CD8-positive, alpha-beta memory T cell (primary cell): ENCODE measurements at places on chromosomes 12 and 14. TPM values are rescaled to one million over a fixed set of nuclear protein-coding genes. Genes with fewer than 3 reads are reported as not detected.
A peak's percentile ranks its signal among the peaks of the same experiment; 100 is the strongest.

SLC7A8 gene
- total RNA-seq = 1.4 TPM

PRPH gene
- total RNA-seq = not detected

ATL1 gene
- 0.81 TPM for total RNA-seq

AJUBA gene
- 0.90 TPM for total RNA-seq

SCNN1A gene
- 0.77 TPM for total RNA-seq

PELI2 gene
- total RNA-seq = 2.7 TPM

MAP1LC3B2 gene
- 0.96 TPM for total RNA-seq

ZFYVE21 gene
- 18.1 TPM for total RNA-seq

TMTC2 gene
- total RNA-seq = 2.5 TPM

GALNT9 gene
- 0.18 TPM for total RNA-seq

AKAP5 gene
- total RNA-seq = 3.6 TPM

HRK gene
- not detected for total RNA-seq

KCNMB4 gene
- 0.46 TPM for total RNA-seq

- no peak for DNase-seq
These were observed 3.1 kb downstream of the RDH16 start for GRCh38 chr12:56954057-56954957.

DNA sequence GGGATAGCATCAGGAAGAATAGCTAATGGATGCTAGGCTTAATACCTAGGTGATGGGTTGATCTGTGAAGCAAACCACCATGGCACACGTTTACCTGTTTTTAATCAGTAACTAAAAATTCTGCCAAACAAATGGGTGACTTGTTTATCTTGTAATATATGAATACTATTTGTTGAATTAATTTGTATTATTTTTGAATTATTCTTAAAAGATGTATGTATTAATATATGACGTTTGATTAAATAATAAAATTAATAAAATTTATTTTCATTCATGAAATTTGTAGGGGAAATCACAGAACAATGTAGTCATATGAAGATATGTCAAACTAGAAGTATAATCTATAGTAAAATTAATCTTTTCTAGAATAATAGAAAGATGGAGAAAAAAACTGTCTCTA lies 32.3 kb upstream of the OR10A7 start:
- DNase-seq = no peak

DNA sequence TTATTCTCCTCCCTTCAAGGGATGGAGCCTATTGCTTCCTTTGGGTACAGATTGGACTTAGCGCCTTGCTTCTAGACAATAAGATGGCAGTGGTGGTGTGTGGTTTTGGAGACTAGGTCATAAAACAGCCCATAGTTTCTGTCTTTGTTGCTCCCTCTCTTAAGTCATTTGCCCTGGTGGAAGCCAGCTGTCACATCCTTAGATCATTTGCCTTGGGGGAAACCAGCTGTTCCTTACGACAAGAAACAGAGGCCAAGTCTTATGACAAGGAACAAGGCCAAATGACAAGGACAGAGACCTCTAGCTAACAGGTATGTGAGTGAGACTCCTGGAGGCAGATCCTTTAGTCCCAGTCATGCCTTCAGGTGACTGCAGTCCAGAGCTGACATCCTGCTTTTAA lies 9.2 kb upstream of the PALS1 start:
- DNase-seq = no peak

DNA sequence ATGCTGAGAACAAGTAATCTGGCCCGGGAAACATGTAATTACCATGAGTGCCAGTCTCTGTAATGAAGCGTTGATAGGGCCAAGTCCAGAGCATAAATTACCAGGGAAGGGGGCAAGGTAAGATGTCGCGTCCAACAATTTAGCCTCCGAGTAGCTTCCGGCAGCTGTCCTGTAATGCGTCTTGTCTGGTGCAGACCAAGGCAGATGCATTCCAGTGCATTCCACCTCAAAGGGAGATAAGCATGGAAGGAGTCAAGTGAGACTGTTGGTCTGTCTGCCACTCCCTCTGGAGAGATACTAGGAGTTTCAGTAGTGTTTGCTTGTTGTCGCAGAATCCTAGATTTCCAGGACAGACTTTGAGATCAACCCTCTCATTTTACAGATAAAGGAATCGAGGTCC lies 218.3 kb downstream of the AACS start:
- no peak for DNase-seq

- no peak for DNase-seq
These were observed 64.8 kb upstream of the RIN3 start for GRCh38 chr14:92448786-92449185.

GRCh38 chr14:34633742-34634141 lies 3.8 kb upstream of the SNX6 start:
- no peak for DNase-seq

- no peak for DNase-seq
These were observed 1501.8 kb downstream of the AACS start for GRCh38 chr12:126567016-126567415.

DNA sequence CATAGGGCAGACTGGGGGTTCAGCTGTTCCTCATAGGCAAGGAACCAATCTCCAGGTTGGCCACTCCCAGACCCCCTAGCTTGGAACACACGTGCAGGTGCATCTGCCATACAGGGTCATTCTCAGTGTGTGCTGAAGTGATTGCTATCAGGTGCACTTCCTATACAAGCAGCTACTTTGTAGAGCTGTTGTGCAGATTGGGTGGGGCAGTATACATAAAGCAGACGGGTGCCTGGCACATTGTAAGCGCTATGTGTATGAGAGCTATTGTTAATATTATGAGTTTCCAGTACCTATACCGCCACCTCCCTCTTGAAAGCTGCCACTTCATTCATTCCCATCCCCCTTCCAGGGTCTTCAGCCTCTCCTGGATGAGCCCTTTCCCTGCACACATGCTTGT lies 17.3 kb downstream of the IRF2BPL start:
- DNase-seq = no peak

DNA sequence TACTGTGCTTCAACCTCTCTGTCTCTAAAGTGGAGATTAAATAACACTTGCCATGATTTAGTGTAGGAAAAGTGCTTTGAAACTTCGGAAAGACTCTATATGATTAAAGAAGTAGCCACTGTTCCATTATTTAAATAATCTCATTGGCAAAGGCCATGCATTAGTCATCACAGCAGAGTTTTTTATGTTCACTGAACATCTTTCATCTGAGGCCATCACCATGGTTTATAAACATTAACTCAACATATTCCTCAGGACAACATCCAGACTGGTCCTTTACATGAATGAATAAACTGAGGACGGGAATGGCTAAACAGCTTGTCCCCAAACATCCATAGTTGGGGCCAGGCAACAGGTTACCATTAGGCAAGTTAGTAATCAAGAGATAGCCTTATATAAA lies 124.6 kb upstream of the FRMD6 start:
- no peak for DNase-seq

DNA sequence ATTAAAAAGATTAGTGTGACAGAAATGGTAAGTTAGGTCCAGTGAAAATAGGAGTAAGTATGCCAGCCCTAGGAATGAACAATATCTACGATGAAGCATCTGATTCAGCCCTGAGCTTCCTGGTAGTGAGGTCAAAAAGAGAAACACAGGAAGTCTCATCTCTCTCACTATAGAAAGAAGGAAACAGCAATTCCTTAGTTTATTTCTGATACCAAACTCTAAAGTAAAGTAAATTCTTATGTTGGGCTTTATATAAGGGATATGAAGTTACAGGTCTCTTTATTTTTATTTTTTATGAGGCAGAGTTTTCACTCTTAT lies 76.7 kb upstream of the RFLNA start:
- DNase-seq = no peak

GRCh38 chr14:53409969-53410368 lies 256.8 kb upstream of the DDHD1 start:
- no peak for DNase-seq

GRCh38 chr12:31343139-31343538 lies 17.2 kb upstream of the SINHCAF start:
- no peak for DNase-seq

- DNase-seq = no peak
These were observed 193.1 kb upstream of the FAR2 start for GRCh38 chr12:28955931-28956330.

DNA sequence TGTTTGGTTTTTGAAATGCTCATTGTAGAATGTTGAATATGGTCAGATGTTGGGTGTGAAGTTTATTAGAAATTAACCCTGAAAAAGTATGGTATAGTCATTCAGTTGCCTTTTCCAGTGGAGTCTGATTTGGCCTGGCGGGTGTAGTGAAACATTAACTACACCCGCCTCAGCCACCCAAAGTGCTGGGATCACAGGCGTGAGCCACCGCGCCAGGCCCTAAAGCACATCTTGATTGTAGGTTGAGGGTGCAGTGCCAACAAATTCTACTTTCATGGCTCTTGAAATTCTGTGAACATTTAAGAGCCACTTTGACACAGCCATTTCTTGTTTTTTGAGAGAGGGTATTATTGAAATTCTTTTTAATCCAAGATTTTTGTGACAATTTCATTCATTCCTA lies 624.9 kb downstream of the DIO2 start:
- no peak for DNase-seq

DNA sequence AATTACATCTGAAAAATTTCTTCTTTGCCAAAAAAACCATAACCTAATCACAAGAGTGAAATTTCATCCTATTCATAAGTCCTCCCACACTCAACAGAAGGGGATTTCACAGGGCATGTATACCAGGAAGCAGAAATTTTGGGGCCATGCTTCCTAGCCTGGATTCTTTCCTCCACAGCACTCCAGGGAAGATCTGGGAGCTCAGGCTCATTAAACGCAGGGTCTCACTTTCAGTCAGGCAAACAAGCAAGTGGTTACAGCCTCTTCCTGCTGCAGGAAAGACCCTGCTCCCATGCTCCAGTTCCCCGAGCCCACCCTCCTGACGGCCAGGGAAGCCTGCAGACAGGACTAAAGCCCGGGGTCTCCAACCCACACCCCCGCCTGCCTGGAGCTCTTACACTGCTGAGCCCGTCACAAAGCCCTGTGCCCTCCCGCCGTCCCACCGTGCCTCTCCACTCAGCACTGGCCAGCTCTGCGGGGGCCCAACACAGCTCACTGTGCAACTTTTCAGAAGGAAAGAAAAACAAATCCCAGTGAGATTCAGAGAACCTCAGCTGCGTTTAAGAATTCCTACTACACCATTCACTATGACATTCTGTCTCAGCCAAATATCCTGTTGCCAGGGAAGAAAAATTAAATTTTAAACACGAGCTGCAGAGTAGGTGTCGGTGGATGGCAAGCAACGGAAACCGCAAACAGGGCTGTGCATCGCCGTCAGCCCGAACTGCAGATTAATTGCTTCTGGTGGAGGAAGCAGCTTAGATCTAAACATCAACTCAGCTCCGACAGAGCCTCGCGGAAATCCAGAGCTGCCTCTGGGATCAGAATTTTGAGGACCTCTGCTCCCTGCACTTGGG lies 106.7 kb upstream of the SFSWAP start:
- peak; percentile 58 for DNase-seq

DNA sequence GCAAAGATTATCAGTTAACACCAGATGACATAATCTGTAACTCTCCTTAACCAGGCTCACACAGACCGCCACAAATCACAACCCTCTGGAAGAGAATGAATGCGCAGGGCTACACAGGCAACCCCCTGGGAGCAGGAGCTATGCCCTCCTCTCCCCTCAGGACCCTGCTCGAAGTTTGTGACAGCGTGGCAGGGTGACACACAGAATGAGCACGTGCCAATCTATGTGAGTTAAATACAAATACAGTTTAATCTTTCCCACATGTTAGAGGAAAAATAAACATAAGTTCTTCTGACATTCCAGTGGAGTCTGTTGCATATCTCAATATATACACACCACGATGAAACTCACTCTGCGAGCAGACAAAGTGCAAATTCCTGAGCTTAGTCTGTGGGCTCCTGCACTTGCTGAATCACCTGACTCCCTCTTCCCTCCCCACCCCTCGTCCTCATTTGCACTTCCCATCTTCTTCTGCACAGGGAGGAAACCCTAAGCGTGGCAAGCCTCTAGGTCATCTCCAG lies 37.6 kb downstream of the BCAT1 start:
- no peak for DNase-seq

DNA sequence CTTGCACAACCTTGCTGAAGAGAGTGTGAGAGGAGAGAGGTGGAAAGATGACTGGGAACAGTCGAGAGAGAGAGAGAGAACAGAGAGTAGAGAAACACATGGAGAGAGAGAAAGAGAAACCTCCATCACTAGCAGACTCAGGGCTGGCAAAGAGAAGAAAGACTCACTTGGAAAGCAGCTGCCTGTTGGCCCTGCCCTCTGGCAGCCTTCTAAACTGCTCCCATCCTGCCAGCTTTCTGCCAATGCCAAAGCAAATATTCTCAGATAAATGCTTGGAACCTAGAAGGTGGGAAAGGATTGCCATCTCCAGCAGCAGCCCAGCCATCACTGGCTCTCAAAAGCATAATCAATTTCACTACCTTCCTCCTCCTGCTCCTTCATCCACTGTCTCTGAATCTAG lies 107.9 kb upstream of the WSCD2 start:
- DNase-seq = no peak

DNA sequence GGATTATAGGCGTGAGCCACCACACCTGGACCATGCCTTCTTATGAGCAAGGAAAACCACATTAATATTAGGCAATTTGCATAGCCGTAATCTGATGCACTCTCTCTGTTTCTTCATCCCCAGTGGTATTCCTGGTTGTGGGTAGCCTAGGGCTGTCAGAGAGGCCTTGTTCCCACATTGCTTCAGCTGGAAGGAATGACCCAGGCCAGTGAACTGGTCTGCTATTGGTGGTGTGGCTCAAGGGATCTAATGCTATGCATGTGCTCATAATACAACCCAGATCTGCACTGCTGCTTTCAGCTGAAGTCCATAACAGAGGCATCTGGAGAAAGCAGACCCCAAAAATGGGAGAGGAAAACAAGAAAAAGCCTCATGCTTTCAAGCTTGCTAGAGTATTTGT lies 33.1 kb upstream of the G2E3 start:
- DNase-seq = no peak

DNA sequence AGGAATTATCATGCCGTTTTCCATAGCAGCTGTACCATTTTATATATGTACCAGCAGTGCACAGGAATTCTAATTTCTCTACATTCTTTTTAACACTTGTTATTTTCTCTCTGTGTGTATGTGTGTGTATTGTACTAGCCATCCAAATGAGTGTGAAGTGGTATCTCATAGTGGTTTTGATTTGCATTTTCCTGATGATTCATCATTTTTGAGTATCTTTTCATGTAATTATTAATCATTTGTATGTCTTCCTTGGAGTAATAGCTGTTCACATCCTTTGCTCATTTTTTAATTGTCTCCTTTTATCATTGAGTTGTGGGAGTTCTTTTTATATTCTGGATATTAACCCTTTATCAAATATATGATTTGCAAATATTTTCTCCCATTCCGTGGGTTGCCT lies 95.6 kb upstream of the MANSC4 start:
- DNase-seq = no peak

GRCh38 chr12:70919597-70920035 lies 922 bp downstream of the PTPRR start:
- DNase-seq = no peak

GRCh38 chr14:51317373-51317772 lies 77.3 kb downstream of the TMX1 start:
- DNase-seq = no peak

- no peak for DNase-seq
These were observed 12.5 kb upstream of the ANAPC5 start for GRCh38 chr12:121364683-121365121.

GRCh38 chr14:64193821-64194220 lies 100.3 kb downstream of the ESR2 start:
- no peak for DNase-seq
